Gastrocnemius medialis (tissue), 4 donors: ENCODE measurements at places on chromosomes 1 and 21. TPM values are rescaled to one million over a fixed set of nuclear protein-coding genes. Genes with fewer than 3 reads are reported as not detected.

GRCh38 chr21:32319012-32319411 is 20.4 kb downstream of the MRAP start:
- DNase-seq, result no peak
- H3K27ac ChIP-seq, result no peak overlapping the region
- no peaks in the 10 kb centered on the region for H3K4me1 ChIP-seq
- H3K27me3 ChIP-seq, result no peaks in the 10 kb centered on the region
- no peak overlapping the region for H3K4me3 ChIP-seq

GRCh38 chr1:165629848-165630628 is 996 bp upstream of the MGST3 start:
- peak overlapping the region; percentile 95 for H3K4me3 ChIP-seq
- peak overlapping the region; percentile 91 for H3K27ac ChIP-seq
- peaks cover 34% of the 10 kb centered on the region for H3K4me1 ChIP-seq
- H3K36me3 ChIP-seq, result no peaks in the 10 kb centered on the region

- no peaks in the 10 kb centered on the region for H3K4me1 ChIP-seq
- no peaks in the 10 kb centered on the region for H3K36me3 ChIP-seq
- no peak overlapping the region for H3K4me3 ChIP-seq
These were observed 74.9 kb upstream of the ZC3H11B start for GRCh38 chr1:219687779-219688178.

- DNase-seq, result peak; percentile 31
- H3K4me3 ChIP-seq, result no peak overlapping the region
These were observed 80.1 kb upstream of the KCNK2 start for GRCh38 chr1:215002471-215002870.

- H3K4me3 ChIP-seq, result no peak overlapping the region
- H3K27me3 ChIP-seq, result no peaks in the 10 kb centered on the region
- peaks cover 20% of the 10 kb centered on the region for H3K4me1 ChIP-seq
- H3K36me3 ChIP-seq, result no peaks in the 10 kb centered on the region
- no peak overlapping the region for H3K27ac ChIP-seq
- peak; percentile 65 for DNase-seq
These were observed 1.9 kb upstream of the ZSCAN20 start for GRCh38 chr1:33470495-33471012.

SPATA46 gene
- total RNA-seq, result 1.7 TPM

CPLANE2 gene
- 1.7 TPM for total RNA-seq

GRCh38 chr1:24609949-24610517 is 33.1 kb upstream of the SRRM1 start:
- no peak overlapping the region for H3K27ac ChIP-seq
- H3K27me3 ChIP-seq, result no peaks in the 10 kb centered on the region
- no peaks in the 10 kb centered on the region for H3K36me3 ChIP-seq

DNA sequence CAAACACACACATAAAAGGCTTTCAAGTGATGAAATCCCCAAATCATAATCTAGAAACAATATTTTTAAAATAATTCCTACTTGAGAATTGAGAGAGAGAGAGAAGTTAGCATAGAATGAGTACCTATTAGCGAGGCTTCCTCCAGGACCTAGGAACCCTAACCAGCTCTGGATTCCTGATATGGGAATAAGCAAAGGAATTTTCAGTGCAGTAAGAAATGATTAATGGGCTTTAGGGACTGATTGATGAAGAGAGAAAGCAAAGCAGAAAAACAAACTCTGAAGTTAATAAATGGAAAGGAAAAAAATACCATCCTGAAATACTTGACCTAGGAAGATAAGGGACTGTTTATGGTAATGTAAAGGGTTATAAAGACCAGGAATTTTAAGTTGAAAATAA is 60.6 kb downstream of the WARS2 start:
- no peak for DNase-seq
- no peaks in the 10 kb centered on the region for H3K36me3 ChIP-seq
- H3K27me3 ChIP-seq, result no peaks in the 10 kb centered on the region
- no peak overlapping the region for H3K4me3 ChIP-seq

DNA sequence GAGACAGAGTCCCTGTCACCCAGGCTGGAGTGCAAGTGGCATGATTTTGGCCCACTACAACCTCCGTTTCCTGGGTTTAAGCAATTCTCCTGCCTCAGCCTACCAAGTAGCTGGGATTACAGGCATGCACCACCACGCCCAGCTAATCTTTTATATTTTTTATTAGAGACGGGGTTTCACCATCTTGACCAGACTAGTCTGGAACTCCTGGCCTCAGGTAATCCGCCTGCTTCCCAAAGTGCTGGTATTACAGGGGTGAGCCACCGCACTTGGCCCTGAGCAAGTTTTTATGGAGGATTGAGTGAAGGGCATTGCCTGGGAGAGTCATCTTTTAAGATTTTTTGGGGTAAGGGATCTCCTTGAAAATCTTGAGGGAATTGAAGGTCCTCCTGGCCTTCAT is 28.5 kb downstream of the UBE4B start:
- H3K4me1 ChIP-seq, result peaks cover 34% of the 10 kb centered on the region
- no peaks in the 10 kb centered on the region for H3K36me3 ChIP-seq
- H3K4me3 ChIP-seq, result no peak overlapping the region
- H3K27me3 ChIP-seq, result no peaks in the 10 kb centered on the region
- no peak for DNase-seq

GRCh38 chr1:25648681-25649440 is 32.3 kb downstream of the MAN1C1 start:
- peaks cover 42% of the 10 kb centered on the region for H3K4me1 ChIP-seq
- H3K27me3 ChIP-seq, result no peaks in the 10 kb centered on the region
- no peaks in the 10 kb centered on the region for H3K36me3 ChIP-seq
- no peak overlapping the region for H3K27ac ChIP-seq
- DNase-seq, result no peak
- H3K4me3 ChIP-seq, result no peak overlapping the region

GRCh38 chr1:86621286-86621685 is 74.4 kb downstream of the CLCA4 start:
- H3K4me1 ChIP-seq, result no peaks in the 10 kb centered on the region
- DNase-seq, result no peak
- H3K4me3 ChIP-seq, result no peak overlapping the region
- H3K27me3 ChIP-seq, result no peaks in the 10 kb centered on the region
- no peak overlapping the region for H3K27ac ChIP-seq
- H3K36me3 ChIP-seq, result no peaks in the 10 kb centered on the region
